ENCODE measurements at places on chromosomes 2 and 18.

GRCh38 chr2:234243871-234244565, 193.5 kb downstream of the SPP2 start:
- DNase-seq = peak; percentile 23

- no peak for DNase-seq
Measured at GRCh38 chr2:42314892-42315468, 46.0 kb downstream of the COX7A2L start.

DNA sequence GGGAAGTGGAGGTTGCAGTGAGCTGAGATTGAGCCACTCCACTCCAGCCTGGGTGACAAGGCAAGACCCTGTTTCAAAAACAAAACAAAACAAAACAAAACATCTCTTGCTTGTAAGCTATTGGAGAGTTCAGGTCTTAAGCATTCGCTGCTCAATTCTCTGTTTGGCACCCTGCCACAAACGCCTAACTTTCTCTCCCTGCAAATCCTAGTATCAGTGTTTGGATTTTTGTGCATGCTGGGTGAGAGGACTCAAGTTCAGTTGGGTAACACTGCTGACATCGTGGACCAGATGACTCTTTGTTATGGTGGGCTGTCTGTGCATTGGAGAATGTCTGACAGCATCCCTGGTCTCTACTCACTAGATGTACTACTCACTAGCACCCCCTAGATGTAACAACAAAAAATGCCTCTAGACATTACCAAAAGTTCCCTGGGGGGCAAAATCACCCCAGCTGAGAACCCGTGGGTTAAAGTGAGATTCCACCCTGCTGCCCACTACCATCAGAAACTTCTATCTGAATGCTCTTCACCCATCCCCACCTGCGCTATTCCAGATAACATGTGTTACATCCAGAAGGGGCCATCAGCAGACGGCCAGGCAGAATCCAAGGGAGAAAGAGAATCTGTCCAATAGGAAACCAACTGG, 50.9 kb downstream of the CACNB4 start:
- no peak for DNase-seq

DNA sequence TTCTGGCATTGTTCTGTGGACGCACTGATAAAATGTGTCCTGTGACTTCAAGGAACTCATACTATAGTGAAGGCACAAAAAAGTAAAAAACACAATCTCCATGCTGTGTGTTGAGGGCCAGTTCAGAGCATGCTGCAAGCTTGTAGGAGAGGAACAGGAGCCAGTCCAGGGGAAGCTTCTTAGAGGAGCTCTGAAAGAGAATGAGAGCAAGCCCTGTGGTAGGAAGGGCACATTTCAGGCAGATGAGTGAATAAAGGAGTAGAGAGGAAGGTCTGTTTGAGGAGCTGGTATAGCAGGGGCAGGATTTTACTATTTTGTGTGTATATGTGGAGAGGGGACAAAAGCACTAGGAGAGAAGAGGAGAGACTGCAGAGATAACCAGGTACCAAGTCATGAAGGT, 478.3 kb downstream of the ZEB2 start:
- no peak for DNase-seq

GRCh38 chr2:10826026-10826425, 13.4 kb upstream of the PDIA6 start:
- no peak for DNase-seq

DNA sequence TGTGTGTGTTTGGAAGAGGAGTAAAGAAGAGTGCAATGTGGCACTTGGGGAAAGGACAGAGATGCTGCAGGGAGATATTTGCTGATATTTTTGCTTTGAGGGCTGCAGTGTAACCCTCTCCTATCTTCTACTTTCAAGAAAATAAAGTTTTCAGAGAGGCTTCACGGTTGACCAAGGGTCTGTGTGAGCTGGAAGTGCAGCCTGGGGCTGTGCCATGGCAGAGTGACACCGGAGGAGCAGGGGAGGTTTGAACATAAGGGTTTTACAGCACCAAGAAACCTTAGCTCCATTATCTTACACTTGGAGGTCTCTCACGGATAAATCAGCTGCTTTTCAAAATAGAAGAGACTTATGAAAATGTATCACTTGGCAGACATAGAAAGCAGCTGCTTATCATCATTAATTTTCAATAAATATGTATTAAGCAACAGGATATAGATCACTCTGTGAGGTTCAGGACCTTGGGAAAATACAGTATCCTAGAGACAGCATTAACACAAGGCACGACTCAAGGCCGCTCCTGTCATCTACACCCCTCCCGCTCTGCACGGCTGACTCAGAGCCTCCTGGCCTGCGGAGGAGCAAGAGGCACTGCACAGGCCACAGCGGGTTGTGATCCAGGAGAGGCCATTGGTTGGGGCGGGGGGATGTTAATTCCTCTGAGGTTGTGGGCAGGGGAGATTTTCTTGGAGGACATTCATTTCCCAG, 127.8 kb downstream of the COPS8 start:
- DNase-seq = no peak

- no peak for DNase-seq
Measured at GRCh38 chr2:190379249-190379964, 28.7 kb upstream of the MFSD6 start.

GRCh38 chr2:58106896-58107295, 60.3 kb downstream of the VRK2 start:
- DNase-seq = no peak

- DNase-seq = peak; percentile 58
Measured at GRCh38 chr2:85750587-85751575, 2.9 kb upstream of the ATOH8 start.

GRCh38 chr18:45019469-45019868, 338.8 kb downstream of the SETBP1 start:
- DNase-seq = no peak

- no peak for DNase-seq
Measured at GRCh38 chr2:62149708-62150107, 46.2 kb upstream of the B3GNT2 start.

DNA sequence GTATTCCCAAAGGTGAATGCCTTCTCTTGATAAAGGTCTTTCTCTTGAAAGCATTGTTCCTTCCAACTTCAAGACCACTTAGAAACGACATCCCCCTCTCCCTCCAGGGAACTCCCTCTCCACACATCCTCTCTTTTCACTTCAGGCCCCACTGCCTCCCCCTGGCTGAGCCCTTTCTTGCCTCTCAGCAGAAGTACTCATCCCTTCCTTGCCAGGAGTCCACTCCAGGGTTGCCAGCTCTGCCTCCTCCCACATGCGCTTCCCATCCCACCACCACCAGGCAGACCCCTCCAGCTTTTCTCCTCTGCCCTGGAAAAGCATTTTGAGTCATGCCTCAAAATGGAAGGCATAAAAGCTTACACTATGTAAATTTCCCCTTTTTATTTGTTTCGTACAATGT, 126.3 kb upstream of the SALL3 start:
- no peak for DNase-seq

GRCh38 chr2:237980087-237980486, 13.3 kb downstream of the UBE2F start:
- no peak for DNase-seq

GRCh38 chr2:58098254-58099095, 51.9 kb downstream of the VRK2 start:
- no peak for DNase-seq

- no peak for DNase-seq
Measured at GRCh38 chr2:58558881-58559280, 317.8 kb upstream of the FANCL start.

- DNase-seq = no peak
Measured at GRCh38 chr2:83015900-83016299, 1443.2 kb downstream of the SUCLG1 start.

DNA sequence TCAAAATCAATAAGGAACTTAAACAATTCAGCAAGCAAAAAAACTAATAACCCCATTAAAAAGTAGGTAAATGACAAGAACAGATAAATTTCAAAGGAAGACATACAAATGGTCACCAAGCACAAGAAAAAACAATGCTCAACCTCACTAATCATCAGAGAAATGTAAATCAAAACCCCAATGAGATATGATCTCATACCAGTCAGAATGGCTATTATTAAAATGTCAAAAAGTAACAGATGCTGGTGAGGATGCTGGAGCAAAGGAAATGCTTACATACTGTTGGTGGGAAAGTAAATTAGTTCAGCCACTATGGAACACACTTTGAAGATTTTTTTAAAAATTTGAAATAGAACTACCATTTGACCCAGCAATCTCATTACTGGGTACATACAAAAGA, 538.0 kb downstream of the TMX3 start:
- DNase-seq = no peak

DNA sequence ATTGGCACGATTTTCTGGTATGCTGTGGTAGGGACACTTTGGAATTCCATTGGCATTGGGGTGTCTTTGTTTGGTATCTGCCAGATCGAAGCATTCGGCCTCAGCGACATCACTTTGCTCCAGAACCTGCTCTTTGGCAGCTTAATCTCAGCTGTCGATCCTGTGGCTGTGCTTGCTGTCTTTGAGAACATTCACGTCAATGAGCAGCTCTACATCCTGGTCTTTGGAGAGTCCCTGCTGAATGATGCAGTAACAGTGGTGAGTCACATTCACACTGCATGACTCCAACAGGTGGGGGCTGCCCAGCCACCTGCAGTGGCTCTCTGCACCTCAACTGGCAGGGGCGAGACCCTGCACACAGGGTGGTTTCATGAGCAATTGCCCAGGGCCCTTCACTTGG, 38.4 kb downstream of the SLC9A2 start:
- DNase-seq = no peak

- DNase-seq = no peak
Measured at GRCh38 chr2:47501374-47502200, 98.6 kb downstream of the MSH2 start.

GRCh38 chr2:238158509-238159070, at the start of gene ERFE:
ERFE (plus strand) TSS chr2:238158970; CDS start chr2:238159008, 38 bp downstream.
- peak; percentile 46 for DNase-seq

DNA sequence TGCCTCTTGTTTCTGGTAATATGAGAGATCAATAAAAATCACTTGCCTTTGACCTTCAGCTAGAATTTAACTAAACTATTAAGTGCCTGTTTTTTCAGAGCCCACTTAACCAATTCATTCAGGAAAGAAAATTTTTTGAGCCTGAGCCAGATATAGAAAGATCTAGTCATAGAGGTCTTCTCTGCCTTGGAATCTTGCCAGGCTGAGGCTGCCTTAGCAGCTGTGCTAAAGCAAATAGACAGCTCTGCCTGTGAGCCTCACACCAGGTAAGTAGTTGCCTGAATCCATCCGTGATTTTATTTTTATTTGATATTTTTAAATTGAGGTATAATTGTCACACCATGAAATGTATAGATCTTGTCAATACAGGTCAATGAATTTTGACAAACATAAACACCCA, 27.4 kb downstream of the EVX2 start:
- DNase-seq = no peak

DNA sequence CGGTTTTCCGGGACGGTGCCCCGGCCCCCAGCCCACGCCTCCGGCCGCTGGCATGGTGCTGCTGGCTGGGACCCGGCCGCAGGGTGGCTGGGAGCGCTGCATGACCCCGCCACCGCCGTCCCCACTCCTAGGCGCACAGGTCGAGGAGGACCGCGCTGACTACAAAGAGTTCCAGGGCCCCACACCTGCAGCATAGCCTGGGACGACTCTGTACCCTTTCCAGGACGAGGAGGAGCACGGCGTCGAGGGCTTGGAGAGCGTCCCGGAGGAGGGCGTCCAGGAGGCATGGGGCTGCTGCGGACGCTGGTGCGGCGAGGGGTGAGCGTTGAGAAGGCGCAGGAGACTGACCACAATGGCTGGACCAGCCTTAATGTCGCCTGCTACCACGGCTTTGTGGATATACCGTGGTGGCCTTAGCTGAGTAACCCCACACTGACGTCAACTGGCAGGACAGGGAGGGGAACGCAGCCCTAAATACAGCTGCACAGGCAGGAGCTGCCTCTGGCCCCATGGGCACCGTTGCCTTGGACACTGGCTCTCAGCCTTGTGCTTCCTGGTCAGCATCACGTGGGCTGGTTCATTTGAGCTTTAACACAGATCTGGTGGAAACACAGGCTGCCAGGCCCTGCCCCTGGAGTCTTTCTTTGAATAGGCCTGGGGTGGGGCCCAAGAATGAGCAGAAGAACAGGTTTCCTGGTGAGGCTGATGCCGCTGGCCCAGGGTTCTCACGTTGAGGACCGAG, 40.9 kb upstream of the TRIM43B start:
- DNase-seq = no peak

DNA sequence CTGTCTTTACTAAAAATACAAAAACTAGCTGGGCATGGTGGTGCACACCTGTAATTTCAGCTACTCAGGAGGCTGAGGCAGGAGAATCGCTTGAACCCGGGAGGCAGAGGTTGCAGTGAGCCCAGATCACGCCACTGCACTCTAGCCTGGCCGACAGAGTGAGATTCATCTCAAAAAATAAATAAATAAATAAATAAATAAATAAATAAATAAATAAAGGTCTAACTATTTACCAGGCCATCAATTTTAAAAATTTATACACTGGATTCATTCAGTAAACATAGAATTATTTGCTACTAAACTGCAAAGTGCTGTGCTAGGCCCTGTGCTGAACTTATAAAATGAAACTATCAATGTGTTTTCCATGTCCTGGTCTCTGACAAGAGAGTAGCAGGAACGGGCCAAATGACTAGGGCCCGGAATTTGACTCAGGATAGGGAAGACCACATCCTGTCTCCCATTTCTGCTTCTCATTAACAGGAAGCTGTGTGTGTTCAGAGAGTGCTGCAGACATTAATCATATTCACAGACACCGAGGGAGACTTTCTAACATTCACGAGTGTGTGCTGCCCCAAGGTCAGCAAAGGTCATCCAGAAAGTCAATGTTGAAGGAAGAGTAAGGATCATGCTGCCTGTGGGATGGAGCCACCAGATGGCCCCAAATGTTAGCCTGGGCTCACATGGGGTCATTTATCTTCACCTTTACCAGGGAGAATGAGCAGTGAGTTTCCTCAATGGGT, 95.8 kb downstream of the SPP2 start:
- no peak for DNase-seq

- DNase-seq = no peak
Measured at GRCh38 chr2:3827673-3828575, 124.5 kb downstream of the DCDC2C start.

- DNase-seq = no peak
Measured at GRCh38 chr18:43893001-43893637, 615.8 kb upstream of the SYT4 start.

DNA sequence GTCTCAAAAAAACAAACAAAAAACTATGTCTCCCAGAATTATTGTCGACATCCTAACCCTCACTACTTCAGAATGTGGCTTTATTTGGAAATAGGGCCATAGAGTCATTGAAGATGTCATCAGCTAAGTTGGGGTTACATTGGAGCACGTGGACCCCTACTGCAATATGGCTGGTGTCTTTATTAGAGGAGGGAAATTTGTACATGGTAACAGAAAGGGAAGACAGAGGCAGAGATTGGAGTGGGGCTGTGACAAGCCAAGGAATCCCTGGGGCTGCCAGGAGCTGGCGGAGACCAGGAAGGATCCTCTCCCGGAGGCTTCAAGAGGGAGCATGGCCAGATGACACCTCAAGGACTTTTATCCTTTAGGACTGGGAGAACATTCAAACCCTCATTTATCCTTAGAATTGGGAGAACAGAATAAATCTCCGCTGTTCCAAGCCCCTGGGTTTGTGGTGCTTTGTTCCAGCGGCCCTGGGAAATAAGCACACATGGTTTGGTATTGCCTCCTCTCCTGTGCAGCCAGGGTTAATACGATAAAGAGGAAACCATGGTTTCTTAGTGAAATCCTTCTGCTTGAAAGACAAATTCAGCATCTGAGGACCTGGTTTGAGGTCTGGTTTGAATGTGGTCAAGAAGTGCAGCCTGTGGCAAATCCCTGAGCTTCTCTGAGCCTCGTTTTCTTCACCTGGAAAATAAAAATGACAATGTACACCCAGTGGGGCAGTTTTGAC, 184.7 kb downstream of the MYCN start:
- no peak for DNase-seq
